ENCODE measurements at places on chromosomes 4 and X.

- DNase-seq, result no peak
Observed at GRCh38 chr4:39530682-39531081, 3.4 kb upstream of the UGDH start.

DNA sequence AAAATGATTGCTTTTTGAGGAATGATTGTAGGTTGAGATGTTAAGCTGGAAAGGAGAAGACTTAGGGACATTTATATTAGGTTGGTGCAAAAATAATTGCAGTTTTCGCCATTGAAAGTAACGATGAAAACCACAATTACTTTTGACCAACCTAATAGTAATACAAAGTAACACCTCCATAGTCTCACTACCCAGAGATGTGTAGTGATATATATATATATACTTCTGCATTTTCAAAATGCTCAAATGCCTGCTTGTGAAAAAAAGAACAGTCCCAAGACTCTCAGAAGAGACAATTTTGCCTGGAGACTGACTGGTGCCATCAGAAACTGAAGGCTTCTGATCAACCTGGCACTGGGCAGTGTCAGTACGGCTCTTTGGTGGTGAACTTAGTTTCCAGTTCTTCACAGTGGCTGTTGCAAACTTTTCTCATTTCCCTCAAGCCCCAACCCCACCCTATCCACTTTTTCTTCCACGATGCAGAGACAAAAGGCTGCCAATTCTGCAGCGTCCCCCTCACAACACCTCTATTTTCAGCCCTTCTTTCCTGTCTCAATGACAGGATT lies 35.1 kb upstream of the TAPT1 start:
- DNase-seq, result no peak

DNA sequence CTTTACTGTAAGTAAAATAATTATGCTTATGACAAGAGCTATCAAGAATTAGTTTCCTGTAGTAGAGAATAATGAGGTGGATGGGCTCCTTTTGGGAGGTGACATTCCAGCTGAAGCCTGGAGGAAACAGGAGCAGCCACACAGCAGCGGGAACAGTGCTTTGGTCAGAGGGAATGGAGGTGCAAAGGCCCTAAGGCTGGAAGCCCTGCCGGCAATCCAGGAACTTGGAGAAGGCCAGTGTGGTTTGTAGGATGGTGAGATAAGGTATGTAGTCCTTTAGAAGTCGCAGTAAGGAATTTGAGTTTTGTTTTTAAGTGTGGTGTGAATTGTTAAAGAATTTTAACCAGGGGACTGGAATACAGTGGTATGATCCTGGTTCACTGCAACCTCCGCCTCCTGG lies 8.1 kb downstream of the TMEM131L start:
- no peak for DNase-seq

DNA sequence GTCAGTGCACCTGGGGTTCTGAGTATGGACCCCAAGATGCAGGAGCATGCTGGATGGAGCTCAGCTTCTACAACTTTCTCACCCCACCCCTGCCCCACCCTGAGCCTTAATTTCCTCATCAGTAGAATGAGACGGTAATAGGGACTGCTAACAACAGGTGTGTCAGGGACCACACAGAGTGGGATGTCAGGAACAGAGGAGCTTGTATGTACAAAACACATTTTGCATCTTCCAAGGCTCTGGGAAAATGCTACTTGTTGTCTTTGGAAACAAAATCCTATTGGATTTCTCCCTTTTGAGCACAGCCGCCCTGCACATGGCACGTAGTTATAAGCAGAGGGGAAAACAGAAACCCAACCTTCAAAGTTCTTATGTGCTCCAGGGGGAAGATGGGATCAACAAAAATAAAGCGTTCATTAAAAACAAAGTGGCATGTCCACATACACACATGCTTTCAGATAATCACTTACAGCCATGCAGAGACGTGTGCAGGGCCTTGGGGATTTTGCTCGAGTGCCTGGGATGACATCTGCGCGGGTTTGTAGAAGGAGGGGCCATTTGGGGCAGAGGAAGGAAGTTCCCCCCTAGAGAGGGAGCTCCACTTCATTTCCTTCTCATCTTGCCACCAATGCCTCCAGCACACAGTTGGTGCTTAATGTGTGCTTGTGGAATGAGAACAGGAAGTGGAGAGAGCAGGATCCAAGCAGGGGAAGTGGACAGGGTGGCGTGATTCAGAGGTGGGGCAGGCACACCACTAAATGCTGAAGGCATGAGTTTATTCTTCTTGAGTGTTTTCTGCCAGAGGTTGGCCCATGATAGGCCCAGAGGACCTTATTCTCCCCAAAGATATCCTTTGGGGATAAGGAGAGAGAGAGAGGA lies 138.9 kb downstream of the SMIM20 start:
- no peak for DNase-seq

GRCh38 chr4:152422817-152423320 lies 113.0 kb downstream of the FBXW7 start:
- no peak for DNase-seq

DNA sequence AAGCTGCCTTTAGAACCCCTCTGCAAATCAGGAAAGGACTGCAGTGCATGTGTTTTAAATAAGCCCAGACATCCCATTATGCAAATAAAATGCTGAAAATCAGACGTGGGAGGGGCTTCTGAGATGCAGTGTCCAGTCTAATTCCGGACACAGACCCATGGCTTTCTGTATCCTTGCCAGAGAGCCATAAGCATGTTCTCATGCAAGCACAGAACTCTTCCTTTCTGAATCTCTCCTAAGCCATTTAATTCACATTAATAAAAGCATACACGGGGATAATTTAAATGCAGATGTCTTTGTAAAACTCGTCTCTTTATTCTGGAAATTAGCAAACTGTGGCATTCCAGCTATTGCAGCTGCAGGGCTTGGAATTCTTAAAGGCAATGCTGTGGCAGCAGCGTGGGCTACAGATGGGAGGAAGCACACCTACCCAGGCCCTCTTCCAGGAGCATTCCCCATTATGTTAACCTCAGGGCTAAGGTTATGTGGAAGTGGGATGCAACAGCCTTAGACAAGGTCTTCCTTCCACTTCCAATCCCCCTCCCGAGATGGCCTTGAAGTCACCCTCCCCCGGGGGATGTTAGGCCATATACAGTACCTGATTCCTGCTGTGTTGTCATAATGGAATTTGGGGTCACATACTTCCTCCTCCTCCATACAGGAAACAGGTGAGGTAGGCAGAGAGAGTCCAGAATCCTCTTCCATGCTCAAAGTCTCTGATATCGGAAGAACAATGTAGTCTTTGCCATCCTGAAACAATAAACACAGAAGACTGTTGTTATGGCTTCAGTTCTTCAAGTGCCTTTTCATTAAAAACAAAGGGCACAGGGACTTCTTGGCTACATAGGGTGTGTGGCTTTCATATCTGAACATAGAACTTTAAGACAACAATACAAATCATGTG lies 38.1 kb downstream of the KDR start:
- DNase-seq, result no peak

- DNase-seq, result no peak
Observed at GRCh38 chr4:181896614-181897013, 346.6 kb upstream of the TENM3 start.

DNA sequence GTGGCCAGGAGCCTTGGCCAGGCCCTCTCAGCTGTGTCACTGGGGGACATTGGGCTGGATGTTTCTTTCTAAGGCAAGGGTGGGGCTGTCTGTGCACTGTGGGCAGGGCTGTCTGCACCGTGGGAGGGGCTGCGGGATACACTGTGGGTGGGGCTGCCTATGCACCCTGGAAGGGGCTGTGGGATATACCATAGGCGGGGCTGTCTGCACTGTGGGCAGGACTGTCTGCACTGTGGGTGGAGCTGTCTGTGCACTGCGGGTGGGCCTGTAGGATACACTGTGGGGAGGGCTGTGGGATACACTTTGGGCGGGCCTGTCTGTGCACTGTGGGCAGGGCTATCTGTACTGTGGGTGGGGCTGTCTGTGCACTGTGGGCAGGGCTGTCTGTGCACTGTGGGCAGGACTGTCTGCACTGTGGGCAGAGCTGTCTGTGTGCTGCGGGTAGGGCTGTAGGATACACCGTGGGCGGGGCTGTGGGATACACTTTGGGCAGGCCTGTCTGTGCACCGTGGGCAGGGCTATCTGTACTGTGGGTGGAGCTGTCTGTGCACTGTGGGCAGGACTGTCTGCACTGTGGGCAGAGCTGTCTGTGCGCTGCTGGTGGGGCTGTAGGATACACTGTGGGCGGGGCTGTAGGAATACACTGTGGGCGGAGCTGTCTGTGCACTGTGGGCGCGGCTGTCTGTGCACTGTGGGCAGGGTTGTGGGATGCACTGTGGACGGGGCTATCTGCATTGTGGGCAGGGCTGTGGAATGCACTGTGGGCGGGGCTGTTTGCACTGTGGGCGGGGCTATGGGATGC lies 31.1 kb downstream of the ACOX3 start:
- DNase-seq, result no peak

DNA sequence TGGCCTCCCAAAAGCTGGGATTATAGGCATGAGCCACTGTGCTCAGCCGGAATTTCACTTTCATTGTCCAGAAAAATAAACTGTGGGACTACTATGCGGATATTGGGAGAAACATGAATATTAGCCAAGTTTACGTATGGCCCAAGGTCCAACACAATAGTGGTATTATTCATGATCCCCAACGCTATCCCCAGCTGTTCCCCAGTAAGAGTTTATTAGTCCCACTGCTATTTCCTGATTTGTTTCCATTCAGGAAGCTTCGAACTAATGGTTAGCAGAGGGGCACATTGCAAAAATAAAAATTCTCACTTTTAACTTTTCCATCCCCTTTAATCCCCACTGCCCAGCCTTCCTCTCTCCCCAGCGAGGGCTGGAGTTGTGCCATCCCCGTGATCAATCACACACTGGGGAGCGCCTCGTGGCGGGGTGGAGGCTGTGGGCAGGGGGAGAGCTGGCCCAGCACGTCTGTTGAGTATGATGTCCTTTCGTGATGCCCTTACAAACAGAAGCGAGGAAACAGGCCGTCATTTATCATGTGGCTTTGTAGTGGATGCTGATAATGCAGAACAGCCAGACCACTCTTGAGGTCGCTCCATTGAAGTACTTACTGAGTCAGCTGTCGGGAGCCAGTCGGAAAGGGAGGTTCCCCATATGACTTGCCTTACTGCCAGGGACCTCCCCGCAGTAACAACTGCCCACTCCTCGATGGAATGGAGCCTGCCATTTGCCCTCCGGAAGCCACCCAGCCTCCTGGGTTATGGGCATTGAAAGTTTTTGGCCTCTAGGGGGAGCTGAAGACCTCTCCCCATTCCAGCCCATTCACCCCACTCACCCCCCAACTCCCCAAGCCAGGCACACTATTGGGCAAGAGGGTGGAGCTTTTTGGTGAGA lies 117.0 kb downstream of the KDR start:
- DNase-seq, result no peak

- no peak for DNase-seq
Observed at GRCh38 chrX:136386826-136387225, 86.1 kb downstream of the ADGRG4 start.

DNA sequence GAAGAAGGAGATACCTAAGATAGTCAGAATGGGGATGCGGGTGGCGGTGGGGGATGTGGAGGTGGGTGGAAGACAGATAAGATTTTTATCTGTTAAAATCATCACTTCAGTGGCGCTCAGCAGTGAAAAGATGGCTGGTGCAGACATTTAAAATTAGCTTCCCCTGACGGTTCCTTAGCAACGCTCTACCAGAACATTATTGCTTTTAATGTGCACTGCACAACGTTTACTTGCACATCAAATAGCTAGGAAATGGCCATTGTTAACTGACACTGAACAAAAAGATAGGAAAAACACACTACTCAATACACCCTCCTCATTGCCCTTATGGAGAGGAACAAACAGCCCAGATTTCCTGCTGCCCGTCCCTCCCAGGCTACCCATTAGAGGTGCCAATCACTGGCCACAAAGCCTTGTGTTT lies 61.0 kb upstream of the FTHL17 start:
- DNase-seq, result no peak

DNA sequence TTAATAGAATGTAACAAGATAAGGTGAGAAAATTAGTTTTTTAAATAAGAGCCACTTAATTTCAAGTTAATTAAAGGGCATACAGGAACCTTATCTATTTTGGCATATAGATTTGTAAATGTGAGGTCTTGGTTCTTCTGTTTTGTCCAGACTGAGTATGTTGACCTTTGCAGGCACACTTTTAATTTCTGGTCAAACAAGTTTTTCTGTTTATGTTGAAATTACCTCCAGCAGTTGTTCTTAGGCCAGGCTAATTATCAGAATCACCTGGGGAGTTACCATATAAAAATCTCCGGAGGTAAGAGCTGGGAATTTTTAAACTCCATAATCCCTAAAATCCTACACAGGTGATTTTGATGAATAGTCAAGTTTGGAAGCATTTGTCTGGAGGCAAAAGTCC lies 227.4 kb upstream of the ANKRD50 start:
- no peak for DNase-seq

DNA sequence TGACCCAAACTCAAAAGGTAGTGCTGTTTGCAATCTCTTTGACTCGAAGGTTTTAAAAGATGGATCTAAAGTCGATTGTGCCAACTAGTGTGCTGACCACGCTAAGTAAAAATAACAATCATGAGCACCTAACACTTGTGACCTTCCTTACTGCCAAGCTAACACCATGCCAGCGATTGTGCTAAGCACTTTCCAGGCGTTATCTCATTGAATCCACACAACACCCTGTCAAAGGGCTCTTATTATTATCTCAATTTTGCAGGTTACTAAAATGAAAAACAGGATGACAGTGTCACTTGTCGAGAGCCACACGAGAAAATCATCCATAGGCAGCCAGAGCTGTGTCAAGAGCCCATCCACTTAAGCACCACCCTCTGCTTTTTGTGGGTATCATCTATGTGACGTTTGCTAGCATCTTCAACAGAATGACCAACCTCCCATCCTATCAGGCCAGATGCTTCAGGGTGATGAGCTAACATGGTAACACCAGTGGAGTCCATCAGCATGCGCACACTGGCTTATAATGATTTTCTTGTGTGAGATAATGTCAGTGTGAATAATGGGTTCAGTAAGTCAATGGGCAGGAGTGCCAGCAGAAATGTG lies 893 bp upstream of the GAB3 start:
- no peak for DNase-seq

DNA sequence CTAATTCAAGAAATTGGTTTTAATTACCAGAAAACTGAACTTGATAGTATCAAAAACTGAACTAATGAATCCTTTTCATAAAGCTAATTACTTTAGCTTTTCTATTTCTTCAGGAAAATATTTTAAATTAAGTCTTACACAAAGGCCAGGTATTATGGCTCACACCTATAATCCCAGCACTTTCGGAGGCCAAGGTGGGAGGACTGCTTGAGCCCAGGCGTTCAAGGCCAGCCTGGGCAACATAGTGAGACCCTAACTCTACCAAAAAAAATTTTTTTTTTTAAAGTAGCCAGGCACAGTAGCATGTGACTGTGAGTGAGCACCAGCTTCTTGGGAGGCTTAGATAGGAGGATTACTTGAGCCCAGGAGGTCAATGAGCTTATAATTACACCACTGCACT lies 19.1 kb downstream of the CNOT6L start:
- no peak for DNase-seq

DNA sequence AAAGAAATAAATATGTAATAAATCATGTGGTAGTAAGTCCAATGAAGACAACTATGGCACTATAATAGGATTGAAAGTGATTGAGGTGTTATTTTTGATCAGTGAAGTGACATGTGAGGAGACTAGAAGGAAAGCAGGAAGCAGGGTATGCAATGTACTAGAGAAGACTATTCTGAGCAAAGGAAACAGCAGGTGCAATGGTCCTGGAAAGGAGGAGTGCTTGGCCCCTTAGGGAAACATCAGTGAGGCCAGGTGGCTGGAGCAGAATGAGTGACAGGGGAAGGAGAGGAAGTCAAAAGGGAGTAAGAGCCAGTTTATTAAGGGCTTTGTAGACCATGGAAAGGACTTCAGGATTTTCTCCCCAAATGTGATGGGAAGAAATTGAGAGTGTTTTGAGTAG lies 207.6 kb upstream of the HCCS start:
- no peak for DNase-seq

GRCh38 chr4:102575369-102576129 lies 74.4 kb downstream of the NFKB1 start:
- no peak for DNase-seq
